Left ventricle myocardium inferior (tissue), 1 donor: ENCODE measurements at places on chromosomes 5 and 9. TPM values are rescaled to one million over a fixed set of nuclear protein-coding genes. Genes with fewer than 3 reads are reported as not detected.
A peak's percentile ranks its signal among the peaks of the same experiment; 100 is the strongest.

DNA sequence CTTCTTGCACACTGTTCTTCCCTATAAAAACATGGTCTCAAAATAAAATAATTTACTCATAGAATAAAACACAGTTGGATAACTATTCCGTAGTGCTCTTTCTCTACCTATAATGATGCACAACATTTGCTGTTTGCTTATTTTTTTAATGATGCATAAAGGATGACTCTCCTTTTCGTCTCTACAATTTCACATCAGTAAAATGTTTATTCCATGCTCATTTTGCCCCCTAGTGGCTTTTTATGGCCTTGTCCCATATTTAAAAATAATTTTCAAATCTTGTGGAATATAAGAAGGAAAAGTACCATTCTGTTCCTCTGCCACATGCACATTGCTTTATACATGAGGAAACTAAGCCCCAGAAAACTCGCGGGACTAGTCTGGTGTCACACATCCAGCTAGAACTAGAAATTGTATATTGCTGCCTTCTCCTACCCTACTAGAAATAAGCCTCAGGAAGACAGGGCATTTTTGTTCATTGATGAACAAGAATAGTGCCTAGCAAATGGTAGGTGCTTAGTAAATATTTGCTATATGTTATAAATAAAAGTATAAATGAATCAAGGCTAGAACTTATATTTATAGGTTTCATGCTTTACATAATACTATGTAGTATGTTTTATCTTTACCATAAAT is 12.7 kb downstream of the KCTD16 start:
- H3K27ac ChIP-seq, result no peak overlapping the region
- H3K4me1 ChIP-seq, result no peaks in the 10 kb centered on the region
- no peak overlapping the region for H3K4me3 ChIP-seq
- no peaks in the 10 kb centered on the region for H3K36me3 ChIP-seq

DNA sequence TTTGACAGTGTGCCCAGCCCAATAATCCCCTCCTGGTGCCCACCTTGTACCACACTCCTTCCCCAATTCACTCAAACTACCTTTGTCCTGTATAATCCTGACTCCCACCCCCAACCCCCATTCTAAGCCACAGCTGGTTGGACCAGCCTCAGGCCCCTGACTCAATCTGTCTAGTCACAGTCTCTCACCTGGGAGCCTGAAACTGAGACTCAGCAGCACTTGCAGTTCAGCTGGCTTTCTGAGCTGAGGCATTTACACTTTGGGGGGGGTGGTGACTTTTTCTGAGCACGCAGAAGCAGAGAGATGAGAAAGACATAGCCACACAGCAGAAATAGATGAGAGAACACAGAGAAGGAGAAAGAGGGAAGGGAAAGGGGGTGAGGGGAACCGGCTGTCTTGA is 247.3 kb downstream of the MAN2A1 start:
- no peak overlapping the region for H3K27ac ChIP-seq
- no peaks in the 10 kb centered on the region for H3K4me1 ChIP-seq
- H3K4me3 ChIP-seq, result no peak overlapping the region

- peak overlapping the region; percentile 51 for H3K4me3 ChIP-seq
- H3K4me1 ChIP-seq, result peaks cover 43% of the 10 kb centered on the region
- H3K27ac ChIP-seq, result no peak overlapping the region
- DNase-seq, result peak; percentile 70
- H3K36me3 ChIP-seq, result no peaks in the 10 kb centered on the region
Measured at GRCh38 chr9:127921557-127922120, 4.8 kb upstream of the ST6GALNAC4 start.

DNA sequence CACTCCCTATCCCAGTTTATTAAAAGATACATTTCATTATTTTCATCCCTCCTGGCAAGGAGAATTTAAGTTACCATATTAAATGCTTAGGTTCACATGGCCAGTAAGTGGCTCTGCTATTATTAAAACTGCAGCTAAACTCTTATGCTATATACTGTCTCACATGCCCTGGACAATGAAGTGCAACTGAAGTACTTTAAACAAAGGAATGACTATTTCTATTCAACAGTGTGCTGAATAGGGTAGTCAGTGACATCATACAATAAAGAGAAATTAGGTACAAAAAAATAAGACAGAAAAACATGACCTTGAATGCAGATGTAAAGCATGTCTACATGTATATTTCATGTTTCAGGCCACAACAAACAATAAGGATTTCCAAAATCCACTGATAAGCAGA is 282.6 kb upstream of the SMC2 start:
- no peaks in the 10 kb centered on the region for H3K36me3 ChIP-seq
- no peak overlapping the region for H3K4me3 ChIP-seq
- no peaks in the 10 kb centered on the region for H3K27me3 ChIP-seq
- no peak for DNase-seq

DNA sequence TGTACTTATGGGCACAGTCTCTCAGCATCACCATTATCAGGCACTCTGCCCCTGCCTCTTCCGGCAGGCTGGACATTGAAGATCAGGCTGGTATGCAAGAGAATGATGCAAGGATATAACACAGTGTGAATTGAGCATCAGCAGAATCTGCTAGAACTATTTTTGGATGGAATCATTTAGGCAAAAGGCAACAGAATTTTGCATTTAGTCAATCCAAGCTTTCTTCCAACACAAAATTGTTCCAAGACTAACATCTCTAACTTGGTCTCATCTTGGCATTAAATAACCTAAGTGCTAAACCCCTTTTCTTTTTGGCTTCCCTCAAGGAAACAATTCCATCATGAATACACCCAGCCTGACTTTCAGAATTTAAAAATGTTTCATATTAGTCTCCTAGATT is 339.9 kb downstream of the PRELID2 start:
- no peaks in the 10 kb centered on the region for H3K4me1 ChIP-seq
- H3K36me3 ChIP-seq, result no peaks in the 10 kb centered on the region
- H3K27me3 ChIP-seq, result no peaks in the 10 kb centered on the region
- no peak overlapping the region for H3K27ac ChIP-seq
- no peak overlapping the region for H3K4me3 ChIP-seq
- DNase-seq, result no peak

DNA sequence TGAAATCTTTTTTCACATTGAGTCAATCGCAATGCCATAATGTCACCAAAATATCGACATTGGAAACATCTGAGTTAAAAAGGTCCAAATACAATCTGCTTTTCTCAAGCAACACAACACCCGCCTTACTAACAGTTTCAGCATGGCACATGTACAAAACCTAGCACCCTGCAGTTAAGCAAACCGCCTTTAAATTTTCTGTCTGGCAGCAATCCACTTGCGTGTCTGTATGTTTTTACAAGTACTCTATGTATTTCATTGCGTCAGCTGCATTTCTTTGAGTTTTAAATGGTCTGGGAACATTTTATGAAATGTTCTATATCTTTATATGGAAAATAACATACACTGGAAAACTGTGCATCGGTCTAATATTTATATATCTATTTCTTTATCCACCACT is 134.6 kb downstream of the DENND1A start:
- H3K27me3 ChIP-seq, result no peaks in the 10 kb centered on the region
- H3K4me3 ChIP-seq, result no peak overlapping the region
- no peak overlapping the region for H3K27ac ChIP-seq
- H3K4me1 ChIP-seq, result peaks cover 4% of the 10 kb centered on the region
- no peaks in the 10 kb centered on the region for H3K36me3 ChIP-seq

DNA sequence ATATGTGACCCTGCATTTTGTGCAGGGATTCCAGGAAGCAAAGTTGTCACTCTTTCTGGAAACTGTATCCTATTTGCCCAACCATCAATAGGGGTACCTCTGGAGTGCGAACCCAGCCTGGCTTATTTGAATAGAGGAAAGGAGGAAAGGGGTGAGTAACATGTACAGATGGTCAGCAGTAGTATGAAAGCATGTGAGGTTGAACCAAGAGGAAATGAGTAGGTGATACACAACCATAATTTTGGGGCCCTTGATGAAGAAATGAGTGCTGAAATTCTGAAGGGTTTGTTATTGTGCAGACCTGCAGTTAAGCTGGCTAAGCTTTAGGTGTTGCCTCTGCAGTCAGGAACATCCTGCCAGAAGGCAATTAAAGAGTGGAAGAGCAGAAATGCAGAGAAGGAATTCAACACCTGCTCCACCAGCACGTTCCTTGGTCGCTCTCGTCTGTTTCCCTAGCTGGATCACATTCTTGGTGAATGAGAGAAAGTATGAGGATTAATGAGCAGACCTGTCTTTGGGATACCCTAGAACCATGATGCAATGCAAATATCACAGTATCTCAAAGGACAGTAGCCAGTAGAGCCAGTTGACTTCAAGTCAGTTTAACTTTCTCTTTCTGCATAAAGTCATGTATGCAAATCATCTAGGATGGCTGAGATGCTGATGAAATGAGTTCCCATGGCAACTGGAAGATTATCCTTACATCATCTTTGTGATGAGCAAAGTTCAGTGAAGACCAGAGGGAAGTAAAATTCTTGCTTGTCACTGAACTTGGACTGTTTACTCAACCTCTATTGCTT is 13.2 kb upstream of the IL12B start:
- no peaks in the 10 kb centered on the region for H3K27me3 ChIP-seq
- no peak overlapping the region for H3K4me3 ChIP-seq
- H3K4me1 ChIP-seq, result peaks cover 10% of the 10 kb centered on the region
- no peaks in the 10 kb centered on the region for H3K36me3 ChIP-seq
- no peak for DNase-seq
- no peak overlapping the region for H3K27ac ChIP-seq

GRCh38 chr9:120859361-120859760 is 16.6 kb upstream of the PSMD5 start:
- no peak overlapping the region for H3K27ac ChIP-seq
- no peak for DNase-seq
- H3K4me1 ChIP-seq, result peaks cover 7% of the 10 kb centered on the region
- H3K4me3 ChIP-seq, result no peak overlapping the region
- H3K27me3 ChIP-seq, result no peaks in the 10 kb centered on the region

DNA sequence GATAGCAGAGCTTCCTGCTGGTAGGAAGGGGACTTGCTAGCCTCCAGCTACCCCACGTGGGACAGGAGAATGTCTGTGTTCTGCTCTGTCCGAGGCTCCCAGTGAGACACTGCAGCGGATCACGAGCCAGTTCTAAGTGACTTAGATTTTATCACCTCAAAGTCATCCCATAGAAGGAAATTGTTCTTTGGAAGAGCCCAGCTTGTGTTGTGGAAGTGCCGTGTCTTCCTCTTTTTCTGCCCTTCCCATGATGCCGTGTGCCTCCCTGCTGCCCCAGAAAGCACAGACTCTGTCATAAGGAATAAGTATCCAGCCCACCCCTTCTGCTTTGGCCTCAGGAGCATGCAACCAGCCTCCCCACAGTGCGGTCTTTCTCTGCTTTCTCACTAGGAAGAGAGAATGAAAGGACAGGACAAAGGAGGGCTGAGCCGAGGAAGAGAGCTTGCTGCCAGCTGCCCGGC is 35.6 kb downstream of the RUFY1 start:
- H3K36me3 ChIP-seq, result peaks cover 96% of the 10 kb centered on the region
- H3K27ac ChIP-seq, result no peak overlapping the region
- no peak overlapping the region for H3K4me3 ChIP-seq
- H3K4me1 ChIP-seq, result no peaks in the 10 kb centered on the region
- DNase-seq, result no peak
- H3K27me3 ChIP-seq, result no peaks in the 10 kb centered on the region

DNA sequence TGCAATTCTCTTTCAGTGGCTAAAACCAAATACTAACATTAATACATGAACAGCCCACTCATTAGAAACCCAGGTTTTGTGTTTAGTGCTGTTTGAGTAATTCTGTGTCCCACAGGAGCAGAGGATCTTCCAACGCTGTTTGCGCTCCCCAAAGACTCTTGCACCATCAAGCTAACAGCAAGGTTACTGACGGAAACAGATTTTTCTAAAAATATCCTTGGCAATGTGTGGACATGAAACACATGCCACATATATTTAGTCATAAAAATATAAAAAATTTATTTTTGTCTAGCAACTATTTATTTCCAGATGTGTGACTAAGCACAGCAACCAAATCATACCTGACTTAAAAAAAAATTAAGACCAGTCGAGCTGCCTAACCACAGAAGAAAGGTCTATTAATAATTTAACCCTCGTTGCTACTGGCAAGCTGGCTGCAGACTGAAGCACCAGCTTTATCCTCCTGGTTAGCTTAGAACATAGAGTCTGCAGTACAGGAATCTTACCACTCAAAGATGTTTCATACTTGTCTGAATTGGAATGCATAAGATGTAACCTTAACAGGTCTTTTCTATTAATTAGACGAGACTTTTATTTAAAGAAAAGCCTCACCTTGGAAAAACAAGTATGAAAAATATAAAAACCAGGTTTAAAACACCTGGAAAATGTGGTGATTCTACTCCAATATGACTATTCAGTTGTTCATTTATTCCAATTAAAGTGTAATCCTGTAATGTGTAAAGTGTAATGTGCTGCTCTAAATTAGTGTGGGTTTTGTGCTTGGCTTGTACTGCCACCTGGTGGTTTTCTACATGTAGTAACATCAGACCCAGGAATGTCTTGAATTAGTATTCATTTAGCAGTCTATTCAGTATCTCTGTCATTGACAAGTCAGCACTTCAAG is 272.5 kb downstream of the EPB41L4A start:
- peak overlapping the region; percentile 36 for H3K27ac ChIP-seq
- H3K36me3 ChIP-seq, result no peaks in the 10 kb centered on the region
- peaks cover 39% of the 10 kb centered on the region for H3K4me1 ChIP-seq
- no peaks in the 10 kb centered on the region for H3K27me3 ChIP-seq
- no peak overlapping the region for H3K4me3 ChIP-seq

GRCh38 chr5:73274121-73274520 is 101.1 kb downstream of the TMEM174 start:
- H3K4me1 ChIP-seq, result peaks cover 6% of the 10 kb centered on the region
- peaks cover 98% of the 10 kb centered on the region for H3K27me3 ChIP-seq

DNA sequence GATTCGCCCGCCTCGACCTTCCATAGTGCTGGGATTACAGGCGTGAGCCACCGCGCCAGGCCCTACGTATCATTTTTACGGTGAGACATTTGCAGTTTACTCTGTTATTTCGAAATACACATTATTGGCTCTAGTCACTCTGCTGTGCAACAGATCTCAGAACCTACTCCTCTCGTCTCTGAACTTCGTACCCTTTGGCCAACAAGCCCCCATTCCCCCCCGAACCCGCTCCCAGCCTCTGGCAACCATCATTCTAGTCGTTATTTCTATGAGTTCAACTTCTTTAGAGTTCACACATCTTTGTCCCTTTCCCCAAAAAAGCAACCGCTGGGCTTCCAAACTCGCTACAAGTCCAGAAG is 735 bp downstream of the PTGR1 start:
- H3K4me3 ChIP-seq, result peak overlapping the region; percentile 92
- no peaks in the 10 kb centered on the region for H3K27me3 ChIP-seq
- peaks cover 34% of the 10 kb centered on the region for H3K36me3 ChIP-seq
- H3K27ac ChIP-seq, result peak overlapping the region; percentile 91

DNA sequence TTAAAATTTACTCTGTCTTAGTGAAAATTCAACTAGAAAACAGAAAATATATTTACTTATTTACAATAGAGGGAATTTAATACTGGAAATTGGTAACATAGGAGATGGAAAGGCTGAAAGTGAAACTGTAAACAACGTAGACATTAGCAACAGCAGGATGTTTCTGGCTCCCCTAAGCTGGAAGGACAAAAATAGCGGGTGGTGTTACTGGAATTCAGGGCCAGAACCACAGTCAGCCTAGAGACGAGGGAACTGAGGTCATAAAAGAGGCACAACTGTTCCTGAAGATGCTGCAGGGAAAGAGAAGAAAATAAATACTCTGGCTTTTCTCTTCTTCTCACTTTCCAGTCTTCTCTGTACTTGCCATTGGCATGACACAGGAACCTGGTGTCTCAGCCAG is 80.4 kb upstream of the NIPBL start:
- no peak for DNase-seq
- H3K27me3 ChIP-seq, result no peaks in the 10 kb centered on the region
- no peak overlapping the region for H3K4me3 ChIP-seq

The FOXD1 gene
- 0.19 TPM for total RNA-seq

The MYMK gene
- total RNA-seq, result not detected

The DCTN4 gene
- total RNA-seq, result 43.1 TPM

The TAF1L gene
- total RNA-seq, result not detected

The OR1J2 gene
- not detected for total RNA-seq

The NUDT2 gene
- 22.2 TPM for total RNA-seq

The ST8SIA4 gene
- total RNA-seq, result 3.2 TPM
